Eye (tissue), 1 donor: ENCODE measurements at places on chromosomes 1 and 21.

DNA sequence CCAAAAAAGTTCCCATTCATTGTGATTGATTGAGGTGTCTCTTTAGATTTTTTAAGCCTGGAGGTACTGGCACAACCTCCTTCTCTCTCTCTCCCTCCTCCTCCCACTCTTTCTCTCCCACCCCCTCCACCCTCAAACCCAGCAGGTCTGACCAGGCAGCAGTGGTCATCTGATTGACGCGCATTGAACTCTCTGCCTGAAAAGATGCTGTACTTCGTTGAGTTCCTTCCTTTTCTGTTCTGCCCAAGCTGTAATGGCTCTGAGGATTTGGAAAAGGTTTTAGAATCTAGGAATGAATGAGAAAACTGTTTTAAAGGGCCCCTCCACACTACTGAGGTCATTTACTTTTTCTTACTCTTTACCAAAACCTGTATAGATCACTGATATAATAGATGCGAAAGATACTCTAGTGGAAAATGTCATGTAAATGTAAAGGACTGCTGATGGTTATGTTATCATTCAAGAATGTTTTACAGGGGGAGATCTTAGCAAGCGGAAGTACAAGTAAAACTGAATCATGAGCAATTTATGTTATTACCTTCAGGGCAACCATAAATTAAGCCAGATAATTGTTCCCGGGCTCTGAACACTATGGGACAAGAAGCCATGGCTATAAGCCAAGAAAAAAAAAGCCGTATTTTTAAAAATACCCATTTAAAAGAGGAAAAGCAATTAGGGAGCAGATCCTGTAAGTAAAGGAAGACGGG is 25.2 kb upstream of the DYRK1A start:
- DNase-seq: no peak

- DNase-seq: peak; percentile 45
Observed at GRCh38 chr1:50421768-50422674, 1.2 kb downstream of the DMRTA2 start.

DNA sequence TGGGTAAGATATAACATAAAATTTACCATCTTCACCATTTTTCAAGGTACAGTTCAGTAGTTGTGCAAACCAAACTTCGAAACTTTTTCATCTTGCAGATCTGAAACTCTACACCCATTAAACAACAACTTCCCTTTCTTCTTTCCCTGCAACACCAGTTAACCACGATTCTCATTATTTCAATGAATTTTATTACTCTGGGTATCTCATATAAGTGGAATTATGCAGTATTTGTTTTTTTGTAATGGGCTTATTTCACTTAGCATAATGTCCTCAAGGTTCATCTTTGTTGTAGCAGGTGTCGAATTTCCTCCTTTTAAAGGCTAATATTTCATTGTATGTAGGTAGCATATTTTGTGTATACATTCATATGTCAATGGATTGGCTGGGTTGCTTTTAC is 146.1 kb downstream of the SPATA46 start:
- DNase-seq: no peak

GRCh38 chr1:92277105-92277723 is 21.6 kb downstream of the GLMN start:
- DNase-seq: no peak
